ENCODE measurements at places on chromosomes 11 and 22.

- no peak for DNase-seq
Observed at GRCh38 chr11:83181815-83182214, 11.7 kb upstream of the ANKRD42 start.

GRCh38 chr11:104573441-104573990, 324.7 kb downstream of the CASP12 start:
- DNase-seq: no peak

GRCh38 chr11:64835616-64836447, 8.6 kb downstream of the CDC42BPG start:
- no peak for DNase-seq

GRCh38 chr11:36051235-36052144, 107.6 kb downstream of the LDLRAD3 start:
- DNase-seq: no peak

- no peak for DNase-seq
Observed at GRCh38 chr11:15170698-15171097, 56.0 kb downstream of the INSC start.

DNA sequence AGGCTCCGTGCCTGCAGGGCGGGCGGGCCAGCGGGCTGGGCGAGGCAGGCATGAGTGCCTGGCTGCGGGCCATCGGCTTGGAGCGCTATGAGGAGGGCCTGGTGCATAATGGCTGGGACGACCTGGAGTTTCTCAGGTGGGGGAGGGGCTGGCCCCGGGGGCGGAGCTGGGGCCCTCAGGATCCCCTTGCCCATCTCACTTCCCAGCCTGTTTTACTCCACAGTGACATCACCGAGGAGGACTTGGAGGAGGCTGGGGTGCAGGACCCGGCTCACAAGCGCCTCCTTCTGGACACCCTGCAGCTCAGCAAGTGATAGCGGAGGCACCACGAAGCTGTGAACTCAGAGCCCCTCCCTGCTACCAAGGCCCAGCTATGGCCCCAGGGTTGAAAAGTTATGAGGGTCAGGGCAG, 5.9 kb downstream of the PHOX2A start:
- peak; percentile 63 for DNase-seq

DNA sequence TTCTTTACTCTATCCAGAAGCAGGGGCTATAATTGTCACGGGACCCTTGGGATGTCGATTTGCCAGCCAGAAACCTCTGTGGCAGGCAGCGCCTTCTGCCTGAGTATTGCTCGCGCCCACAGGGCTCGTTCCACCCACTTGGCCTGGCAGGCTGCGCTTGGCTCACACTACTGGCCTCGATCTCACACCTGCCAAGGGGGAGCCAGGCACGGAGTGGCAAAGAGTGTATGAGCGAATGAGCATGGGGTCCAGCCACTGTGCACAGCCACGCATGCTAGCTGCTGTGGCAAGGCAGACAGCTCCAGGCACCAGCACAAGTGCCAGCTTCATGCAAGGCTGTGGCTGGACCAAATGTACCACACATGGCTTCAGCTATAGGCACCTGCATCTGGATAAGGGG, 599.8 kb downstream of the DLG2 start:
- DNase-seq: no peak

GRCh38 chr11:20374741-20375300, 11.3 kb downstream of the HTATIP2 start:
- DNase-seq: no peak

- no peak for DNase-seq
Observed at GRCh38 chr11:27282806-27283205, 80.2 kb downstream of the CCDC34 start.

DNA sequence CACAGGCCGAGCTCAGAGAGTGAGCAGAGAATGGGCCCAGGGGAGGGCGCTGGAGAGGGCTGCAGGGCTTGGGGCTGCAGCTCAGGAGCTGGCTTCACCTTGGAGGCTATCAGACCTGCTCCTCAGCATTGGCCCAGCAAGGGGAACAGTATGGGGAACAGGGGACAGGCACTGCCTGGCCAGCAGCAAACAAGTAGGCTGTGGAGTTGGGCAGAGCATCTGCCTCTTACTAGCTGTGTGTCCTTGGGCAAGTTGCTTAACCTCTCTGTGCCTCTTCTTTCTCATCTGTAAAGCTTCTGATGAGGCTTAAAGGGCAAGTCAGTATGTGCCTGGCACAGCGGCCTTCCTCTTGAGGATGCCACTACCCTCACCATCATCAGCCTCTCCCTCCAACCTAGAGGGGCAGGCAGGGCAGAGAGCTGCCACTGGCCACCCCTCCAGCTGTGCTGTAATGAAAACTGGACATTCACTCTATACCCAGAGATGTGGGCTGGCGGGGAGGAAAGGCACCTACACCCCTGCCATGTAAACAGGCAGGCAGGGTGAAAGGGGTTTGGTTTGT, 7.5 kb upstream of the CDKN1C start:
- peak; percentile 59 for DNase-seq

GRCh38 chr22:19174106-19175025, 4.2 kb downstream of the SLC25A1 start:
- no peak for DNase-seq

DNA sequence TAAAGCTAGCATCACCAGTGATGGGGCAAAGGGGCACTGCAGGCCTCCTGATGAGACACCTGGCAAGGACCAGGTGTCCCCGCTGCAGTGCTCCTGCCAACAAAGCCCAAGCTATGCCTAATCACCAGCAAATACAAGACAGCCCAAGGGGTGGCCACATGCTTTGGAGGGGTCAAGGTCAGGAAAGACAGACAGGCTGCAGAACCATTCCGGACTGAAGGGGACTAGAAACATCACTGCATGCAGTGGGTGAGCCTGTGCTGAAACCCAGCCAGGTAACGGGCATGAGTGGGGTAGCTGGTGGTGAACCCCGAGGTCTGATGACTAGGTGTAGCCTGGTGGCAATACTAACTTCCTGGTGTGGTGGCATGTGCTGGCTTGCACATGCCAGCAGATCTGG, 111.1 kb downstream of the MED15 start:
- no peak for DNase-seq

DNA sequence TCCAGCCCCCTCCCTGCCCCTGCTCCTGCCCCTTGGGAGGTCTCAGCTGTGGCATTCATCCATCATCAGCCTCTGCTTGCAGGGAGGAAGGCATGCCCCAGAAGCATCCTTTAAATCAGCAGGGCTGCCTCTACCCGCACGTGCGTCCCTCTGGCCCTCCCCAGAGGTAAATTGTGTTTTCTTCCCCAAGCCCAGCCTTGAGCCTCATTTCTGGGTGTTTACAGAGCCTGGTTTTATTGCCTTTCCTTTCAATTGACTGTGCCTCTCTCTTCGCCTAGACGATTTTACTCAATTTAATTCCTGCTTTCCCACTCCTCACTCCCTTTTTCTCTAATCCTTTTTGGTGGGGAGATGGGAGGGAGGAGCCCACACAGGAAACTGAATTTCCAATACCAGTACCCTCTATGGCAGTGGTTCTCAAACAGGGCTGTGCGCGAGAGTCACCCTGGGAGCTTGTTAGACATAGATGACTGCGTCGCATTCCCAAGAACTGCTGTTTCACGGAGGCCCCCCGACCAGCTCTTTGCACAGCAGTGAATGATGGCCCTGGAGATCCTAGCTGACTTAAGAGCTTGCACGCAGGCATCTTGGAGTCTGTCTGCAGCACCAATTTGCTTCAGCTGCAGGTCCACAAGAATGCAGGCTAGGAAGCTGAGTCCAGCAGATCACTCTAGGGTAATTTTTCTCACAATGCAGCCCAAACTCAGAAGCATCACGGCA, 15.1 kb upstream of the OAF start:
- DNase-seq: no peak

DNA sequence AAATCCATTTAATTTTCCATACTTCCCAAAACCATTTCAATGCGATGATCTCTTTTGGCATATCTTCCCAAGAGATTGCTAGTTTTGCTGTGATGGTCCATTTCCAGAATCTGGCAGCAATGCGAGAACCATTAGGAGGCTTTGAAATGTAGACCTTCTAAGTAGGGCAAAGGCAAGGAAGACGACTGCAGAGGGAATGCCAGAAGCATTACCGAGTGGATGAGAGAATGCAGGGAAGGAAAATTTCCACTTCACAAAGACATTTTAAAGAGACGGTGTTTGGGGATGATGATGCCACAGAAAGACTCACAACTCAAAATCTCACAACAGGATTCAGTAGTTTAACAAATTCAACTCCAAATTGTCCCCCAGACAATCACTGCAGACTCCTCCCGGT, 471 bp upstream of the CEP126 start:
- no peak for DNase-seq

DNA sequence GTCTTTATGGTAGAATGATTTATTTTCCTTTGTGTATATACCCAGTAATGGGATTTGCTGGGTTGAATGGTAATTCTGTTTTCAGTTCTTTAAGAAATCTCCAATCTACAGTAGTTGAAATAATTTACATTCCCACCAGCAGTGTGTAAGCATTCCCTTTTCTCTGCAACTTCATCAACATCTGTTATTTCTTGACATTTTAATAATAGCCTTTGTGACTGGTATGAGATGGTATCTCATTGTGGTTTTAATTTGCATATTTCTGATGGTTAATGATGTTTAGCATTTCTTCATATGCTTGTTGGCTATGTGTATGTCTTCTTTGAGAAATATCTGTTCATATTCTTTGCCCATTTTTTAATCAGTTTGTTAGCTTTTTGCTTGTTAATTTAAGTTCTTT, 901.2 kb downstream of the METTL15 start:
- no peak for DNase-seq

DNA sequence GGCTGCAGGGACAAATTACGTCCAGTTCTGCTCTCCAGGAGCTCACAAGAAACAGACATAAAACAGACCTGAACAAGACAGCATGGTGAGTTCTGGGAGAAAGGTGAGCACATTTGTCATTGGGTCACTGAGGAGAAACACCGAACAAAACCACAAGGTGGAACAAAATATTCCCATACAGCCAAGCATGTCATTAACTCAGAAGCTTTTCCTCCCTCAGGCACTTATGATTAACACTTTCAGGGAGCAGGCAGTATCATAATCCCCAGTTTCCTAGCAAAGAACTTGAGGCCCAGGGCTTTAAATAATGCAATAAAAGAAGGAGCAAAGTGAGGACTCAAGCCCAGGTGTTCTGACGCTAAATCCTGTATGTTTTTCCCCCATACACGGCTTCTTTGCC, 43.0 kb downstream of the P4HA3 start:
- no peak for DNase-seq

DNA sequence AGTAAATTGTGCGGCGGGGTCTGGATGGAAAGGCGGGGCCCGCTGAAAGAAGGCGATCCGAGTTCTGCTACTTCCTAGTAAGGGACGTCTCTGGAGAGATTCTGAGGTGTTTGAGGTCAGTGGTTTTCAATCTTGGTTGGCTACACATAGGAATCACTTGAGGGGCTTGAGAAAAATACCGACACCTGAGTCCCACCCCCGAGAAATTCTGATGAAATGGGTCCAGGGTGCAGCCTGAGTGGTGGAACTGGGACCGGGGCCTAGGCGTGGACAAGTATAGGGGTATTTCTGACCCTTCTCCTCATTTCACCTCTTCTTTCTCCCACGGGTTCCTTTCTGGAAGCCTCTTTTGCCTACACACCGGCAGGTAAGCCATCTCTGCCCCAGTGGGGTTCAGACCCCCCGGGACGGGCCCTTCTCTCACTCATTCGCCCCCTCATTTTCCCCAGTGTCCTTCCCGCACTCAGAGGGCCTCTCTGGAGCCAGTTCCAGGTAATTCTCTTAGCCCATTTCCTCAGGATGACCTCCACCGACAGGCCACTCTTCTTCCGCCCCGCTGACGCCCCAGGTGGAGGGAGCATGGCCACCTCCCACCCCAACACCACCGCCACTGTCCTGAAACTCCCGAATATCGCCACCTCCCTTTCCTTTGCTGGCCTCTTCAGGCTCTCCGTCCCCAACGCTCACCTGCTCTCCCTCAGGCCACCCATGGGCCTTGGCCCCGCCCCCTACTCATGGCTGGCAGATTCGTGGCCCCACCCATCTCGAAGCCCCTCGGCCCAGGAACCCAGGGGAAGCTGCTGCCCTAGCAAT, 11.8 kb downstream of the ROBO3 start:
- no peak for DNase-seq

GRCh38 chr22:43164636-43165035, 13.3 kb downstream of the TSPO start:
- DNase-seq: no peak

DNA sequence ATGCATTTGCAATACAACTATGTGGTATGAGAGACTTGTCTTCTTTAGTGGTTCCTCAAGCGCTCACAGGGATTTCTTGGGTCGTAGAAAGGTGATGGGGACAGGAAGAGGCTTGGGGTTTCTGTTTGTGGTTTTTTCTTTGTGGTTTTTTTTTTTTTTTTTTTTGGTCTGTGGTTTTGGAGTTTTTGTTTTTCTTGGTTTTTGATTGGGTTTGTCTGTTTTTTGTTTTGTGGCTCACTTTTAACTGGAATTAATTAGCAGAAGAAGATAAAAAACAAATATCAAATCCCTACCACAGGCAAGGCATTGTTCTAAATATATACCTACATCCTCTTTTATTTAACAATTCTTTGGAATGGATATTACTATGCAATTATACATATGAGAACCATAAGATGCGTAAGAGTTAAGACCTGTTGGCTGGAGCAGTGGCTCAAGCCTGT, 5.5 kb downstream of the TTC28 start:
- peak; percentile 50 for DNase-seq

DNA sequence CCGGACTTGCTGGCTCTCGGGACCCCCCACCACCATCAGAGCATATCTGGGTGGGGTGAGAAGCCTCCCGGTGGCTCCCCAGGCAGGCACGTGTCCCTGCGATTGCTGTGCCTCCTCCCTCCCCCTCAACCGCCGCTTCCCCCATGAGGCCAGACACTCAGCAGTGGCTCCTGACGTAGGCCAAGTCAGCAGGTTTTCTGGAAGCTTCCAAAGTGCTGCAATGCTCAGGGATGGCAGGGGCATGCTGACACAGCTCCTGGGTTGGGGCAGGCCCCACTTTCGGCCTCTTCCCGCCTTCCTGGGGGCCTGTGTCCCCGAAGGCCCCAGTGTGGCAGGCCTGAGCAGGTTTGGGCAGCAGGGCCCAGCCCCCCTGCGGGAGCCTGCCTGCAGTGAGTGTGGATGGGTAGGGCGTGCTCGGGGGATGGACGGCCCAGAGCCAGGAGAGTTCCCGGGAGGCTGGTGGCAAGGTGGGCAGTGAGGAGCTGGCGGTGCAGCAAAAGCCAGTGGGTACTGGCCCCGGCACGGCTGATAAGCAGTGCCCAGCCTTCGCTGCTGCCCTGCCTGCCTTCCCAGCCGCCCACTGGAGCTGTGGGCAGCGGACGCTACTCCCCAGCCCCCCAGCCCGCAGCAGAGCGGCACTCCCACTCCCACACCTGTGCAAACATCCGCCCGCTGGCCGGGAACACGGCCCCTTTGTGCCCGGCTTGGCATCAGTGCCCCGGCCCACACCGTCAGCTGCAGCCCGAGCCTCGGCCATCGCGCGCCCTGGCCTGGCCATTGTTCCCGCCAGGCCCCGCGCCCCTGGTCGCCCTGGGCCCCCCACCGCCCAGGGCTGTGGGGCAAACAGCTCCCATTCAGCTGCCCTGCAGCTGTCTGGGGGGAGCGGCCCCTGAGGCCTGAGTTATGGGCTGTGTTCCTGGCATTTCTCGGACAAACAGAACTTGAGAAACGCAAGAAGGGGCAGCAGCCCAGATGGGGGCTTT, 125.0 kb downstream of the KCNQ1OT1 start:
- no peak for DNase-seq

GRCh38 chr11:24238771-24239645, 257.8 kb upstream of the LUZP2 start:
- DNase-seq: no peak

GRCh38 chr11:316891-317301, 3.1 kb downstream of the IFITM1 start:
- DNase-seq: peak; percentile 60

Measured in CD4-positive, alpha-beta T cell treated with Interleukin-17A for 4 hours (primary cell).